ENCODE measurements at places on chromosomes 13 and 19.

DNA sequence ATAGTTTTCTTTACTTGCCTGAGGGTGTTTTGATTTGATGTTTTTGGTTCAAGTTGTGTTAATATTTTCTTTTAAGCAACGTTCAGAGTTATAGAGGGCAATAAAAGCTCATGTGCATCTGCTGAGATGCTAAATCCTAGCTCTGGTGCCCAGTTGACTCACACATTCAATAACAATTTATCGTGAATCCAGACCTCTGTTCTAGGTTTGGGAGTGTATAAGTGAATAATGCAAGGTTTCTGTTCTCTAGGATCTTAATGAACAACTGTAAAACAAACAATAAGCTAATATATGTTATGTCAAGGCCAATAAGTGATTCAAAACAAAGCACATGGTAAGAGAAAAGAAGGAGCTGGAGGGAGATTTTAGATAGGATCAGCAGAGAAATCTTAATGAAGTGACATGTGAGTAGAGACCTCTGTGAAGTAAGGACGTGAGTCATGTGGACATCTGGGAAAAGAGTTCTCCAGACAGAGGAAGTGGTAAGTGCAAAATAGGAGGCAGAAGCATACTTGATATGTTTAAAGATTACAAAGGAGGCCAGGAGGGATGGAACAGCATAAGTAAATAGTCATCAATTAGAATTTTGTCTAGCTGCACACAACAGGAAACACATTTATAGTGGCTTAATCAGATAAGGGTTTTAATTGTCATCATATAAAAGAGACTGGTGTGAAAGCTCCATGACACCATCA, 278.5 kb upstream of the HTR2A start:
- DNase-seq, result no peak

DNA sequence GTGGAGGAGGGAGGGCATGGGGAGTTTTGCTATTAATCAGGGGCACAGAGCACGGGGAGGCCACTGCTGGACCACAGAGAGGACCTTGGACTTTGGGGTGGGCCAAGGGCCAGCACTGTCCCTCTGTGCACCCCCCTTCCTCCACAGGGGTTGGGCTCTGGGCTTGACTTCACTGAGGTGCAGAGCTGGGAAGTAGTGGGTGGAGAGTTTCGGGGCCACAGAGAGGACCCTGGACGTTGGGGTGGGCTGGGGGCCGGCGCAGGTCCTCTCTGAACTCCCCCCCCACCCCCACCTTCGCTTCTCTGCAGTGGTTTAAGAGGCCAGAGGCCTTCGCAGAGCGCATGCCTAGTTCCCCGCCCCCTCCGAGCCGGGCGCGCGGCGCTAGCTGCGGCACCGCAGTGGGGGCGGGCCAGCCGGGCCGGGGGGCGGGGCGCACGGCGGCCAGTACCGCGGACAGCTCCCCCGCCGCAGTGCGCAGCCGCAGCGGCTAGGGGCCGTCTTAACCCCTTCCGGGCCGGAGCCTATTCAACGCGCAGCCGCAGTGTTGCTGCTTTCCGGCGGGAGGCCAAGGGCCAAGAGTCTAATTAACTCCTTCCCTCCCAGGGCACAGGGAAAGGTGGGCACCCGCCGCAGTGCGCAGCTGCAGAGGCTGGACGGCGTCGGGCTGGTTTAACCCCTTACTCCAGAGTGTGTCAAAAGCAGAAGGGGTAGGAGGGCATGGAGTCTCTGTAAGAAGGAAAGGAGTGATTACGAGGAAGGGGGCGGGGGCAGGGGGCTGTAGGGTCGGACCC, 3.7 kb downstream of the KCNC3 start:
- peak; percentile 23 for DNase-seq

DNA sequence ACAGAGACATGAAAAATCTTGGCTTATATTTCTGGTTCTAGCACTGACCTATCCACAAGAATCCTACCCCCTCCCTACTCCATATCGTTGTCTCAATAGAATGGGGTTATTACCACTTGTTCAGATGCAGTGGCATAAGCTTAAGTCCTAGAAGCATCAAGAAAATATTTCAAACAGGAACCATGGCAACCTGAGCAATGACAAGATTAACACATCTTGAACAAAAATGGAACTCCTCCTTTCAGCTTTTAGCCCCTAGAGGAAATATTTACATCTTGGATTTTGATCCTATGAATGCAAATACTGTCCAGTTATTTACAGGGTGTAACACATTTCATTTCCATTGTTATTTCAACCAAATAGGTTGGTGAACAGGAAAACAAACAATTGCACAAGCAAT, 46.1 kb upstream of the TSC22D1 start:
- DNase-seq, result no peak

- DNase-seq, result no peak
Observed at GRCh38 chr19:49746206-49746958, 16.7 kb downstream of the TSKS start.

DNA sequence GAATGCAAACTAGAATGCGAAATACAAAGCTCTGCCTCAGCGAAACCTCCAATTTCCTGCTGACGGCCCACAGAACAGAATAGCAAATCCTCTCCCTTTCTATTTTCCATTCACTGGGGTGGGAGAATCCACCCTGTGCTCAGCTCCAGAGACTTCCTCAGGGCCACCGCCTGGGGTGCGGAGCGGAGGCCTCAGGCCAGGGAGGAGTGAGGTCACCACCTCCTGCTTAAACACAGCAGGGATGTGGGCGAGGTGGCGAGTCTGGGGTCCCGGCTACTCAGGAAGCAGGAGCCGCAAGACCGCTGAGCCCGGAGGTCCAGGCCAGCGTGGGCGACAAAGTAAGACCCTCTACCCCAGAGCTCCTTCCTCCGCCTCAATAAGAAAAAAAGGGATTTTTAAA, 666 bp upstream of the ZNF320 start:
- no peak for DNase-seq

GRCh38 chr19:1773184-1773583, 19.9 kb downstream of the ONECUT3 start:
- DNase-seq, result no peak

- DNase-seq, result no peak
Observed at GRCh38 chr19:46761418-46761831, 15.2 kb upstream of the STRN4 start.

DNA sequence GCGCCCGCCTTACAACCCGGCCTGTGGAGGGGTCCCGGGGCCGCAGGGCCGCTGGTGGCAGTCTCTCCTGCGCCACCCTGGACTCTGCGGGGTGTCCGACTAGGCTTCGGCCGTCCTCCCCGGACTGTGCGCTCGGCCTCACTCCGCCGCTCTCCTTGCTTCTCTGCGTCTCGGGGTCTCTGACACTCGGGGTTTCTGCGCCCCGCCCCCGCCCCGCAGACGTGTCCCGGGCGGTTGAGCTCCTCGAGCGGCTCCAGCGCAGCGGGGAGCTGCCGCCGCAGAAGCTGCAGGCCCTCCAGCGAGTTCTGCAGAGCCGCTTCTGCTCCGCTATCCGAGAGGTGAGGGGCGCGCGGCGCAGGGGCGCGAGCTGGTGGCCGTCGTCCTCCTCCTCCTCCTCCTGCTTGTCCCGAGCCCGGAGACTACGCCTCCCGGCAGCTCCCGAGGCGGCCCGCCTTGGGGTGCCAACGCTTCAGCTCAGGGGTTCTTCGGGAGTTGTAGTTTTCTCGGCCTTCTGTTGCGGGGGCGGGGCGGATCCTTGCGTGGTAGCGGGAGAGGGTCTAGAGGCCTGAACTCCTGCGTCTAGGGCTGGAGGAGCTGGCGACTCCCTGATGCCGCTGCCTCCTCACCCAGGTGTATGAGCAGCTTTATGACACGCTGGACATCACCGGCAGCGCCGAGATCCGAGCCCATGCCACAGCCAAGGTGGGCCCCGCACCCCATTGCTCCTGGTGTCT, 627 bp downstream of the LIN7B start:
- DNase-seq, result peak; percentile 71

DNA sequence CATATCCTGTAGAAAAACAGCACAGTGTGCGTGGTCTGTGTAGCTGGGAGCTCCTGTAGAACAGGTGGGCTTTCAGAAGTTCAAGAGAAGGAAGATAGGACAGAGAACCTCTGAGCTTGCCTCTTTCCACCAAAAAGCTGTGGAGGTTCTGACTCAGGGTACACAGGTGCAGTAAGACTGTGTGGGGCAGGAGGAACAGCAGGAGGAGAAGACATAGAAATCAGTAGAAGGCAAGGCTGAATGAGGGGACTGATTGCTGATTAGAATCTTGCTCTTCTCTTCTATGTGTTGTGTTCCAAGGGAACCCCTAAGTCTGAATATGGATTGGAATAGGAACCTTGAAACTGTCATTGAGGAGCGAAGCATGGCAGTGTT, 122.7 kb downstream of the AKAP11 start:
- no peak for DNase-seq

- no peak for DNase-seq
Observed at GRCh38 chr19:16516923-16517610, 20.9 kb downstream of the C19orf44 start.

GRCh38 chr13:33388286-33388998, 102.9 kb upstream of the STARD13 start:
- no peak for DNase-seq

- no peak for DNase-seq
Observed at GRCh38 chr13:106274551-106275203, 260.8 kb downstream of the EFNB2 start.

DNA sequence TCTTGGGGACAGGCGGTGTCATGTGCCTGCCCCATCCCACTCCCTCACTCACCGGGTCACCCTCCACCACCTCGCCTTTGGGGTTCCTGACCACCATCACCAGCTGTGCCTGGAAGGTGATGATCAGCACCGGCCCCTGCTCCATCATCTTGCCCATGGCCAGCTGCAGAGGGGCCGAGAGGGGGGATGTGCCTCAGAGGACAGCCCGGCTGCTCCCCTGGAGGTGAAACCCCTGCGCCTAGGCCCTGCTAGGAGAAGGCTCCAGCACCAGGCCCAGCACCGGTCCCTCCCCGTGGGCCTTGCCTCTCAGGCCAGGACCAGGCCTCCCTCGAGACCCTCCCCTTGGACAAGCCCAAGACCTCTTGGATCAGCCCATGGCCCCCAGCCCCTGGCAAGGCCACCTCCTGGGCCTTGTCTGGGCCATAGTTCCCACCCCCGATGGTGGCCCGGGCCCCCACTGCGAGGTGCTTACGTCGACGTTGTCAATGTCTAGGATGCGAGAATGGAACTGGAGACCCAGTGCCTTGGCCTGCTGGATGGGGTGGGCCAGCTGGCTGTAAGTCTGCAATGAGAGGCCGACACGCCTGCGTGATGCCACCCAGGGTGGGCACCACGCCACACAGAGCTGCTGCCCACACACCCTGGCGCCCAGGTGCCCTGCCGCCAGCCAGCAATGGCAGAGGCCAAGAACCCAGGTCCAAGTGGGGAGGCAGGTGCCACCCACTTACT, 1.8 kb upstream of the CTXN1 start:
- DNase-seq, result no peak

- DNase-seq, result no peak
Observed at GRCh38 chr13:44136696-44137268, 236.8 kb upstream of the SERP2 start.

DNA sequence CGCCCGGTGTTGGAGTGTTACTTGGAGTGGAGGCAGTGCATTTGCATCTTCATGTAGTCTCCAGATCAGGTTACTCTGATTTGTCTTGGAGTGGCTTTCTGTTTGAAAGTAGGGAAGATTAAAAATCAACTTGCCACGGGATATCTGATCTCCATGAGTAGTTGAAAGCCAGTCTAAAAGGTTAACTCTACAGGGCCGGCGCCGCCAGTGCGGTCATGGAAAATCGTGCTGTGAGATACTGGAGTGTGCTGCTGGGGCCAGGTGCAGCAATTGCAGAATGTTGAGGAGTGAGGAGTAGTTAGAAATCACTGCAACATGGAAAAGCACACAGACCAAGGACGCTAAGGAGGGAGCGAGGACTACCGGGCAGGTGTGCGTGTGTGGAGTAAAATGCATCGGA, 175.0 kb downstream of the STK24 start:
- no peak for DNase-seq

- DNase-seq, result no peak
Observed at GRCh38 chr13:90300015-90300414, 1047.5 kb upstream of the MIR17HG start.

DNA sequence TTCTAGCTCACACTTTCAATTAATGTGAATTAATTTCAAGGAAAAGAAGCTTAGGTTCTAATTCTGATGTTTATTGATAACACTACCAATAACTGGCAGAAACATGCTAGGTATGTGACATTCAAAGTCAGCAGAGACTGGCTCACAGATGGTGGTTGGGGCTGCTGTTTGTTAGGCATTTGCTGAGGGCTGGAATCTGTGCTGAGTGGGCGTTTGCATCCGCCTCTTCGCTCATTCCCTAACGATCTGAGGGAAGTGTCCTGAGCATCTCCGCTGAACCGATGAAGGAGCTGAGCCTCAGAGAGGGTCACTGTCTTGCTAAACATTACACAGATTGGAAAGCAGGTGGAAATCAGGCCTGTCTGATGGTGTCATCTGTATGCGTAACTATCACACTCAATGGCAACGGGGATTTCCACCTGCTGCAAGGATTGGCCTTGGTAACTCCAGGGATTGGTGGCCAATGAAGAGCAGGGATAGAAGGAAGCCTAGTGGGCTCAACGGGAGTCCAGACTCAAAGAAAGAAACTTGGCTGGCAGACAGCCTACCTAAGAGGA, 338.9 kb downstream of the TEX29 start:
- no peak for DNase-seq

DNA sequence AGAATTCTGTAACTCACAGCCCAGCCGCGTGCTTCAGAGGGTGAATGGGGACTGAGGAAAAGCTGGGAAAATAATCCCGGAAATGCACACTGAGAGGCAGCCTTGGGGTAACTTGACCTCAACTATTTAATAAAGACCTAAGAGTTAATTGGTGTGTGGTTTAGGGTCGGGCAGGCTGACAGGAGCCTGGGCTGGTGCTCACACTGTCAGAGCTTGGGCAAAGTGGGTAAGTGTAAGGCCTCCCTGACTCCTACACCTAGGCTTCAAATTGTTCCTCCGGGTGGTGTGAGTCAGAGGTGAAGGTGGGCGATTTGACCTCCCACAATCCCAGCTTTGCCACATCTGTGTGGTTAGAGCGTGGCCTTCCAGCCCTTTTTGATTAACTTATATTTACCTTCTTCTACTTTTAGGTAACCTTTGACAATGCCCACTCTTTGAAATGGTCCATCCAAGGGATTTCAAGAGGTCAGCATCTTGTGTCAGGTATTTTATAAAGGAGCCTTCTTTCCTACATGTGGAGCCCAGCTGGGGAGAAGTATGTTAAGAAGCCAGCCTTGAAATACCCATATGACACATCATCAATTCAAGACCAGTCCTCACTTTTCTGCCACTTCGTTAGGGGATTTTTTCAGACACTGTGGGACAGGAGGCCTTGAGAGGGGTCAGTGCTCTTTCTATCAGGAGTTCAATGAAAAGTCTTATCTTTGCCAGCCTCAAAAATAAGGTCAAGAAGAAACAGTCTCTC, 114.2 kb downstream of the NUFIP1 start:
- DNase-seq, result no peak

Data from nucleus accumbens (tissue), 56 donors.